Small intestine (tissue), 16 donors: ENCODE measurements at places on chromosomes 1 and 21. TPM values are rescaled to one million over a fixed set of nuclear protein-coding genes. Genes with fewer than 3 reads are reported as not detected.

The FAM72B gene
- polyA plus RNA-seq, result 0.22 TPM

The RHOU gene
- polyA plus RNA-seq, result 41.9 TPM

The PRAMEF17 gene
- not detected for polyA plus RNA-seq

The CALML6 gene
- not detected for polyA plus RNA-seq

The CAMSAP2 gene
- polyA plus RNA-seq, result 10.8 TPM

The LCE2C gene
- not detected for polyA plus RNA-seq

The UTS2 gene
- polyA plus RNA-seq, result 0.33 TPM

The MPL gene
- 0.16 TPM for polyA plus RNA-seq

The FCRL1 gene
- 0.24 TPM for polyA plus RNA-seq

The ADGRL4 gene
- polyA plus RNA-seq, result 0.67 TPM

The PTGS2 gene
- 0.54 TPM for polyA plus RNA-seq

The KRTAP13-2 gene
- polyA plus RNA-seq, result not detected

The OR2L8 gene
- polyA plus RNA-seq, result not detected

The KCNJ6 gene
- 0.03 TPM for polyA plus RNA-seq

GRCh38 chr1:31708324-31708723 lies 4.5 kb upstream of the COL16A1 start:
- no peak for DNase-seq
- H3K27ac ChIP-seq, result no peak overlapping the region
- no peaks in the 10 kb centered on the region for H3K4me1 ChIP-seq
- H3K4me3 ChIP-seq, result no peak overlapping the region
- H3K27me3 ChIP-seq, result peaks cover 14% of the 10 kb centered on the region

GRCh38 chr1:93346421-93346993 lies 800 bp downstream of the DR1 start:
- H3K36me3 ChIP-seq, result peaks cover 2% of the 10 kb centered on the region
- H3K4me1 ChIP-seq, result peaks cover 2% of the 10 kb centered on the region

GRCh38 chr1:29256394-29256793 lies 20.1 kb downstream of the PTPRU start:
- no peak for DNase-seq
- H3K36me3 ChIP-seq, result no peaks in the 10 kb centered on the region
- no peaks in the 10 kb centered on the region for H3K4me1 ChIP-seq
- no peak overlapping the region for H3K4me3 ChIP-seq
- H3K27ac ChIP-seq, result no peak overlapping the region
- H3K27me3 ChIP-seq, result peaks cover 6% of the 10 kb centered on the region

DNA sequence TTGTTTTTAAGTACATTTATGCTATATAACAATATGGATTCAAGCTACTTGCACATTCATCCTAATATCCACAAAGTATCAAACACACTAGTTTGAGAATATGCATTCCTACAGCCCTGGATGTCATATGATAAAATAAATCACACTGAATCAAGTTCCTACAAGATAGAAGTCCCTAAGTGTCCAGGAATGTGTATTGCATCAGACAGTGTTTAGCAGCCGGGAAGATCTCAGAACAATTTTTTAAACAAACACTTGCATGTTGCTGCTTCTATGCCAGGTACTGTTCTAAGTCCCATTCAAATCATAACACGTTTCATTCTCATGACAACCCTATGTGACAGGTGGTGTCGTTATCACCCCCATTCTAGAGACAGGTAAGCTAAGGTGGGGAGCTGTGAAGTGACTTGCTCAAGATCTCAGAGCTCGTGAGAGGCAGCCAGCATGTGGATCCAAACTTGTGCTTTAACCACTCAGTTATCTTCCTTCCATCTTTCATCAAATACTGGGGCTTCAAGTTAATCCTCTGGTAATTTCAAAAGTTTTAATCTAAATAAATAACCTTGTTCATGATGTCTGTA lies 68.3 kb upstream of the KIF26B start:
- no peaks in the 10 kb centered on the region for H3K4me1 ChIP-seq
- H3K36me3 ChIP-seq, result no peaks in the 10 kb centered on the region
- H3K27me3 ChIP-seq, result no peaks in the 10 kb centered on the region
- DNase-seq, result no peak
- no peak overlapping the region for H3K4me3 ChIP-seq
- no peak overlapping the region for H3K27ac ChIP-seq

GRCh38 chr1:222761083-222761482 lies 24.1 kb downstream of the FAM177B start:
- no peak overlapping the region for H3K27ac ChIP-seq
- H3K36me3 ChIP-seq, result no peaks in the 10 kb centered on the region

DNA sequence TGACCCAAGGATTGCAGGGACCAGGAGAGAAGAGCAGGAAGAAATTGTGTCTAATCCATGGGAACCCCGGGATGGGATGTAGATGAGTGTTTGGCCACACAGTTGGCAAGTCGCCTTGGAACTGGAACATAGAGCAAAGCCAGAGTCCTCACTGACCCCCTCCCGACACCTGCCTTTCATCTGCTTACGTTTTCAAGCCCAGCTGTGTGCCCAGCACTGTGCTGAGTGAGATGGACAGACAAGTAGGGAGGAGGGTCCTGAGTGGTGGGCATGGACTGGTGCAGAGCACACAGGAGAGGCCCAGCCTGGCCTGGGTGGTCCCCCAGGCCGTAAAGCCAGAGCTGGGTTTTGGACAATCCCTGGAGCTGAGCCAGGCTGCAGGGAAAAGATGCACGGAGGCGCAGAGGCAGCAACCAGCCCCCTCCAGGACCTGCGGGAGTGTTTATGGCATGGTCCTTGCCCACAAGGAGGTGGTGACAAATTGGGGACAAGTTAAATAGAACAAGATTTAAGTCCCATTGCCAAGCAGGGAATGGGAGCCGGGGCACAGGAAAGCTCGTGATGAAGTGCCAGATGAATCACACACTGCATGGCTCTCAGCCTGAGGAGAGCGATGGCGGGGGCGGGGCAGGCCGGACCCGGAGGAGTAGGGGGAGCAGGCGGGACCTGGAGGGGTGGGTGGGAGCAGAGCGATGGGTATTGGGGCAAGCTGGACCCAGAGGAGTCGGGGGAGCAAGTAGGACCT lies 157.8 kb upstream of the VAMP3 start:
- H3K27ac ChIP-seq, result no peak overlapping the region
- H3K36me3 ChIP-seq, result no peaks in the 10 kb centered on the region
- no peak for DNase-seq
- no peaks in the 10 kb centered on the region for H3K27me3 ChIP-seq
- no peak overlapping the region for H3K4me3 ChIP-seq

GRCh38 chr1:234940841-234941240 lies 187.8 kb downstream of the TOMM20 start:
- no peak overlapping the region for H3K4me3 ChIP-seq
- H3K4me1 ChIP-seq, result no peaks in the 10 kb centered on the region
- H3K27me3 ChIP-seq, result no peaks in the 10 kb centered on the region
- H3K36me3 ChIP-seq, result no peaks in the 10 kb centered on the region

DNA sequence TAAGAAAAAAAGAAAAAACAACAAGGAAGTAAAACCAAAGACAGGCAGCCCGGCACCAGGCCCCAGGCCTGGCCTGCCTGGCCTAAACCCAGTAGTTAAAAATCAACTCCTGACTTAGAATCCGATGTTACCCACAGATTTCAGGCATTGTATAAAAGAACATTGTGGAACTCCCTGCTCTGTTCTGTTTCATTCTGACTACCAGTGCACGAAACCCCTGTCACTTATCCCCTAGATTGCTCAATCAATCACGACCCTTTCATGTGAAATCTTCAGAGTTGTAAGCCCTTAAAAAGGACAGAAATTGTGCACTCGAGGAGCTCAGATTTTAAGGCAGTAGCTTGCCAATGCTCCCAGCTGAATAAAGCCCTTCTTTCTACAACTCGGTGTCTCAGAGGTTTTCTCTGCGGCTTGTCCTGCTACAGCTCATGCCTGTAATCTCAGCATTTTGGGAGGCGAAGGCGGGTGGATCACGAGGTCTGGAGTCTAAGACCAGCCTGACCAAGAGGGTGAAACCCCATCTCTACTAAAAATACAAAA lies 15.6 kb upstream of the MYOCOS start:
- H3K36me3 ChIP-seq, result no peaks in the 10 kb centered on the region
- H3K4me1 ChIP-seq, result no peaks in the 10 kb centered on the region
- no peak for DNase-seq
- no peak overlapping the region for H3K4me3 ChIP-seq

DNA sequence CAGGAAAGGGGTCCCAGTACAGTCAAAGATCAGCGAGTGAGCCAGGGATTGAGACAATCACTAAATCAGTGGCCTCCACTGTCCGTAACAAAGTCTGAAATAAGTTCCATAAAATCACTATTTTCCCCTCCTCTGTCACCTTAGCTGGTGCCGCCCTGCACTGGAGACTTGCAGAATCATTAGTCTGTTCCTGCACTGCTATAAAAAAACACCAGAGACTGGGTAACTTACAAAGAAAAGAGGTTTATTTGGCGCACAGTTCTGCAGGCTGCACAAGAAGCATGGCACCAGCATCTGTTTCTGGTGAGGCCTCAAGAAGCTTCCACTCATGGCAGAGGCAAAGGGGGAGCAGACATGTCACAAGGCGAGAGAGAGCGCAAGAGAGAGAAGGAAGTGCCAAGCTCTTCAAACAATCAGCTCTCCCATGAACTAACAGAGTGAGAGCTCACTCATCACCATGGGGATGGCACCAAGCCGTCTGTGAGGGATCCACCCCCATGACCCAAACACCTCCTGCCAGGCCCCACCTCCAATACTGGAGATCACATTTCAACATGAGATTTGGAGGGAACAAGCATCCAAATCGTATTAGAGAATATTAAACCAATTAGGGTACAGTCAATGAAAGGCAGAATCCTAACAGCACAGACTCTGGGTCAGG lies 129.8 kb upstream of the TIAM1 start:
- H3K4me3 ChIP-seq, result no peak overlapping the region
- H3K4me1 ChIP-seq, result no peaks in the 10 kb centered on the region
- no peak overlapping the region for H3K27ac ChIP-seq
- H3K36me3 ChIP-seq, result no peaks in the 10 kb centered on the region
- no peak for DNase-seq

- H3K4me1 ChIP-seq, result no peaks in the 10 kb centered on the region
- H3K4me3 ChIP-seq, result no peak overlapping the region
- no peak overlapping the region for H3K27ac ChIP-seq
- H3K27me3 ChIP-seq, result no peaks in the 10 kb centered on the region
- DNase-seq, result peak; percentile 55
- no peaks in the 10 kb centered on the region for H3K36me3 ChIP-seq
Observed at GRCh38 chr1:227929751-227930472, 17.8 kb downstream of the WNT9A start.

GRCh38 chr1:222095606-222096475 lies 354.0 kb upstream of the DUSP10 start:
- H3K36me3 ChIP-seq, result no peaks in the 10 kb centered on the region
- no peaks in the 10 kb centered on the region for H3K4me1 ChIP-seq
- no peak overlapping the region for H3K4me3 ChIP-seq
- DNase-seq, result peak; percentile 26
- no peak overlapping the region for H3K27ac ChIP-seq
- H3K27me3 ChIP-seq, result no peaks in the 10 kb centered on the region

DNA sequence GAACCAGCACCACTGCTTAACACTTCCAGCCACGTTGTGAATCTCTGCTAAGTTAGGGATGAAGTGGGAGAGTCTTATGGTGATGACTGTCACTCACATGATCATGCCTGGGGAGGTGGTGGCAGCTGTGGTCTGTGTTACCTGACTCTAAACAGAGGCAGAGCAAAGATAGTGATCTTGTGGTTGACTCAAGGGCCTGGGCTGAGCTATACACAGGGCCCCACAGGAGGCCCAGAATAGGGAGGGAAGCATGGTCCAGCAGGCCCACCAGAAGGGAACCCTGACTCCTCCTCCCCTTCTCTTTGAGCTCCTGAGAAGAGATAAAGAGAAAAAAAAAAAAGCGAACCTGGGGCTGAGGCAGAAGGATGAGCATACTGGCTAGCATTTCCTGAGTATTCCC lies 55.0 kb downstream of the PLXNA2 start:
- no peak overlapping the region for H3K27ac ChIP-seq
- H3K36me3 ChIP-seq, result no peaks in the 10 kb centered on the region
- H3K4me1 ChIP-seq, result peaks cover 4% of the 10 kb centered on the region

DNA sequence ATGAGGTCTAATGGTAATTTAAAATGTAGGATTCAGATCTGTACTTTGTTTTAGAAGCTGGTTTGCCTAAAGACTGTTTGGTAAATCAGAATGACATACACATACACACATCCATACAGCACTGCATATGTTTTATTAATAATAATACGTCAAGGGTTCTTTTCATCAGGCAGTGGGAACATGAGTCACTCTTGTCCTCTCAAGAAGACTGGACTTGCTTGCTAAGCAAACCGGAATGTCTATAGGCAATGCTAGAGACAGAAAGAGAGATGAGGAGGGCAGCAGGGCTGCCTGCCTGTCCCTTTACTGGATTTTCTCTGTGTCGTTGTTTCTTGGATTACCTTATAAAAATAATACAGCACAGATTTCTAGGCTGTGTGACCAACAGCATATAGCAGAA lies 119.1 kb upstream of the GALNT2 start:
- H3K4me3 ChIP-seq, result no peak overlapping the region
- H3K27ac ChIP-seq, result no peak overlapping the region
- no peaks in the 10 kb centered on the region for H3K36me3 ChIP-seq
- no peak for DNase-seq
- H3K27me3 ChIP-seq, result no peaks in the 10 kb centered on the region

DNA sequence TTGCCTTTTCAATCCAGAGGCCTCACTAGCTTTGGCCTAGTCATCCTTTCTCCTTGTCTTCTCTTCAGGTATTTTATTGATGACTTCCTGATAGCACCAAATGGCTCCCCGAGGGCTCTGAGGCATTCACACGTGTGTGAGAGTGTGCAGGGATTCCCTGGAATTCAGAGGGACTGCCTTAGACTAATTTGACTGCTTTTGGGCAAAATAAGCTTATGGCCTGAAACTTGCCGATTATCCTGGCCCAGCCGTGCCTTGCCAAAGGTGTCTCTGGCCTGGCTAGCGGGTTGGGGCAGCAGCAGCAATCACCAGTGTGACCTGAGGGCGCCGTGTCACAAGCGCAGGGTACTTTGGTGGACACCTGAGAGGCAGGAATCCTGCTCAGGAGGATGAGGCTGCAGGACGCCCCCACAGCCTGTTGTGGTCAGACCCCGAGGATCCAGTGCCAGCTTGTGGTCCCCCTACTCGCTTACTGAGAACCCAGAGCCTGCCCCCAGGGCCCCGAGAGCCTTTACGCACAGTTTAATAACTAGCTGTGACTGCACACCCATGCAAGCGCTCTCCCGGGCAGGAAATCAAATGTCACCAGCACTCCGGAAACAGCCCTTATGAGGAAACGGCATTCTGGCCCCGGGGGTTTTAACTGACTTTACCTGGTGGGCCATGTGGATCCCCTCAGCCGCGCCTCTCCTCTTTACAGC lies 62.8 kb upstream of the PDE9A start:
- H3K36me3 ChIP-seq, result no peaks in the 10 kb centered on the region
- DNase-seq, result no peak
- no peaks in the 10 kb centered on the region for H3K27me3 ChIP-seq

GRCh38 chr21:25963181-25963580 lies 207.4 kb downstream of the APP start:
- no peak overlapping the region for H3K27ac ChIP-seq
- DNase-seq, result peak; percentile 59

- no peaks in the 10 kb centered on the region for H3K4me1 ChIP-seq
- H3K4me3 ChIP-seq, result no peak overlapping the region
- DNase-seq, result no peak
- H3K27ac ChIP-seq, result no peak overlapping the region
- H3K27me3 ChIP-seq, result no peaks in the 10 kb centered on the region
- H3K36me3 ChIP-seq, result no peaks in the 10 kb centered on the region
Observed at GRCh38 chr1:21550097-21550496, 40.9 kb downstream of the ALPL start.

GRCh38 chr1:5994713-5995621 lies 2.7 kb upstream of the NPHP4 start:
- H3K27ac ChIP-seq, result no peak overlapping the region
- no peak overlapping the region for H3K4me3 ChIP-seq
- no peak for DNase-seq
- H3K36me3 ChIP-seq, result no peaks in the 10 kb centered on the region
- H3K4me1 ChIP-seq, result peaks cover 11% of the 10 kb centered on the region

- no peak overlapping the region for H3K4me3 ChIP-seq
- H3K36me3 ChIP-seq, result no peaks in the 10 kb centered on the region
- no peaks in the 10 kb centered on the region for H3K27me3 ChIP-seq
- no peak for DNase-seq
Observed at GRCh38 chr1:86757272-86757984, 53.1 kb downstream of the SH3GLB1 start.
